ENCODE measurements at places on chromosomes 11 and 22.

- DNase-seq = no peak
Measured at GRCh38 chr11:118706546-118706825, 27.0 kb upstream of the TREH start.

DNA sequence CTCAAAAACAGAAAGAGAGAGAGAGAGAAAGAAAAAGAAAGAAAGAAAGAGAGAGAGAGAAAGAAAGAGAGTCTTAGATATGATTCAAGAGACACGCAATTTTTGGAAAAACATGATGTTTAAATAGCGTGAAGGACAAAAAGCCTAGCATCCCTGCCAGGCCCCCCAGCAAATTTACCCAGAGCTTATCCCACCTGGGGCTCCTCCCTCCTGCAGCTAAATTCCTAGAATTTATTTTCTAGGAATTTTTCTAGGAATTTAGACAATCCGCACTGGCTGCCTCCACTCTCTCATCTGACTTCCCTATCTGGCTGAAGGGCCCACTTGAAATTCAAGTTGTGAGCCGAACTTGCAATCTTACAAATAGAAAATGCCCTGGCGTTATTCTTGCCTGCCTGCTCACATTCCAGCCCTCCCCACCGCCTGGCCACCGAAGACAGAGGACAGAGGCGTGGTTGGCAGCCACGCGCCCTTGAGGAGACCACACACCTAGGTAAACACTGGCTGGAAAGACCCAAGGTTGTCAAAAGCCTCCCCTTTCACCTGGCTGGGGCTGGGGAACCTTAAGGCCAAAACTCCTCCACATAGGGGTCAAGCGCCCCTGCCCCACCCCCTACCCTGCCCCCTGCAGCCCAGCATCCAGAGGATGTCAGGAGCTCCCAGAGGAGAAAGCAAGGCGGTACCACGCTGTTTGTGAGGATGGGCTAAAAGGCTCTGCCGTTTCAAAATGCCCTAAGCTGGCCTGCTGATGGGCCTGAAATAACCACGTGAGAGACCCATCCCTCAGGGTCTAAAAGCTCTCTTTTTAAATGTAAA lies 42.2 kb downstream of the AHNAK start:
- DNase-seq = no peak

DNA sequence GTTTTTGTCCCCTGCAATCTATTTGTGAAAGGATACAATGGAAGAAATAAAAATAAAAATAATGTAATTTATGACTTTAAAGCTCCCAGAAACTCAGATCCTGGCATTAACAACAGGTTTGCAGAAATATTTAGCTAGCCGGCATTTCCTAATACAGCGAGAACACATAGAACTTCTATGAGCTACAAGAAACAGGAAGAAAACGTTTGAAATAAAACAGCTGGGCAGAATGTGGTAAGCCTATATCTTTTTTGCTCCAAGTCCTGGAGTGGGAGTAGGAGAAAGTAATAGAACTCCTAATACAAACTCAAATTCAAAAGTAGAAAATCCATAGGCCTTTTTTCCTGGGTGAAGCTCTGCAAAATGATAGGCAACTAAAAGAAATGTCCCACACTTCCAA lies 29.6 kb upstream of the FIBIN start:
- DNase-seq = peak; percentile 31

DNA sequence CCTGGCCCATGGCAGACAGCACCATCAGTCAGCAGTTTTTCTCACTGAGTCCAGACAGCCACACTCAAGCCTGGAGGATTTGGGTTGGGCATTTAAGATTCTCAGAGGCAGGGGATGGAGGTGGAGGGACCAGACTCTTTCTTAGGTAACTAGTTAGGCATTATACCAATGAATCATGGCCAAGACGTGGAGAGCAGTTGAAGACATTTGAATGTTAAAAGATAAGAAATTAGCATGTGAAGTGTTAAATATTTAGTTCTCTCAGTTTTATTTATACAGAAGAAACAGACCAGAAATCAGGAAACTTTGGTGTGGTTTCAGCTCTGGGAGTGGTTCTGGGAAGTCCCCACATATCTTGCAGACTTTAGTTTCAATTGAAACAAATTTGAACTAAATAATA lies 9.9 kb downstream of the GTF2H1 start:
- no peak for DNase-seq

- no peak for DNase-seq
Measured at GRCh38 chr11:13343067-13343466, 65.5 kb downstream of the BMAL1 start.

DNA sequence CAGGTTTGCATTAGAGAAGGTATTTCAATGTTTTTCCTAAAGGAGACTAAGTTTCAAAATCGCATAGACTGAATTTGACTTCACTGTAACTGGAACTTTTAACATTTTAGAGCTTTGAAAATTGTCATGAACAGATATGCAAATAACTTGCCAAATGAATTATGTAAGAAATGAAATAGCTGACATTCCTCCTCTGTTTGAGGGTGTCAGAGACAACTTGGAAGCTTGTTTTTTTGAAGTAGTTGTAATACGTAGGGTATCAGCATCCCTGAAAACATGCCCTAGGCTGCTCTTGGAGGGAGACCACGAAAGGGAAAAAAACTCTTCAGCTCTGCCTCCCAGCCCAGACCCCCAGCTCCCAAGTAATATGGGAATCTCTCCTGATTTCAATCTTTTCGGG lies 41.3 kb upstream of the CCDC179 start:
- no peak for DNase-seq
